ENCODE measurements at places on chromosomes 12 and 14. TPM values are rescaled to one million over a fixed set of nuclear protein-coding genes. Genes with fewer than 3 reads are reported as not detected.
A peak's percentile ranks its signal among the peaks of the same experiment; 100 is the strongest.

- no peak for DNase-seq
These were observed 7.8 kb downstream of the SLC38A1 start for GRCh38 chr12:46260913-46261476.

Gene IAPP
- not detected for total RNA-seq

- no peak for DNase-seq
These were observed 5.2 kb upstream of the PACS2 start for GRCh38 chr14:105309371-105309770.

DNA sequence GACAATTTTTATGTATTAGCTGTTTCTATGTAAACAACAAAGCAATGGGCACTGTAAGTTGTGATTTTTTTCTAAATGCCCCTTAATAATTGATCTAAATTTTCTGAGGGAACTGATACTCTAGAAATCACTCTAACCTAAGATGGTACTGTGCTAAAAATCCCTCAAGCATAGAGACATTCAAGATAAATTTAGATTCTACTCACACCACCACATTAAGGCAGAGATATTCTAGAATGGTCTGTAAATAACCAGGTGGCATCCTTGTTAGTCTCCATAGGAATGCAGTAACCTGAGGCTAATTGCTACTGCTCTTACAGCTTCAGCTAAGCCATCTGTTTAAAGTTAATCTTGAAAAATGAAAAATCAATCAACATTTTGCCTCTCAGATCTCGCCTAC lies 87.3 kb downstream of the SLC41A2 start:
- DNase-seq = peak; percentile 3

DNA sequence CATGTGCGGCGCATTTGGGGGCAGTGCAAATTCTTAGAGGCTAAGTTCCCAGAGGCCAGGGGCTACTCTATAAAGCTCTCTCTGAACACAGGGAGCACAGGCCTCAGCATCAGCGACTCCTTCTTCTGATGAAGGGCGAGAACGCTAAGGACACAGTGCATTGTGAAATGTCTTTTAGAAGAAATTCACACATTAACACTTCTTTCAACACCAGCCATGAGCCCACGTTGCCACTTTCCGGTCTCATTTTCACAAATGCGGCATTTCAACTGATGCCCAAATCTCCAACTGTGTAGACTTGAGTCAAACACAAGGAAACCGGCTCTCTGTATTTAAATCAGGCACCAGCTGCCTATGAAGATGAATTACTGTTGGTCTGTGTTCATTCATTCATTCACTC lies 162.0 kb downstream of the FOXN3 start:
- DNase-seq = no peak

All from cerebellum (tissue), 4 donors.